ENCODE measurements at places on chromosomes 1 and 21. TPM values are rescaled to one million over a fixed set of nuclear protein-coding genes. Genes with fewer than 3 reads are reported as not detected.

RXRG gene
- total RNA-seq: under 0.01 TPM

AMPD1 gene
- not detected for total RNA-seq

PDXK gene
- total RNA-seq: 96.8 TPM

PRELP gene
- total RNA-seq: under 0.01 TPM

CCDC28B gene
- 24.6 TPM for total RNA-seq
